Karpas-422 (cell line): ENCODE measurements at places on chromosomes 1 and 21.
A peak's percentile ranks its signal among the peaks of the same experiment; 100 is the strongest.

DNA sequence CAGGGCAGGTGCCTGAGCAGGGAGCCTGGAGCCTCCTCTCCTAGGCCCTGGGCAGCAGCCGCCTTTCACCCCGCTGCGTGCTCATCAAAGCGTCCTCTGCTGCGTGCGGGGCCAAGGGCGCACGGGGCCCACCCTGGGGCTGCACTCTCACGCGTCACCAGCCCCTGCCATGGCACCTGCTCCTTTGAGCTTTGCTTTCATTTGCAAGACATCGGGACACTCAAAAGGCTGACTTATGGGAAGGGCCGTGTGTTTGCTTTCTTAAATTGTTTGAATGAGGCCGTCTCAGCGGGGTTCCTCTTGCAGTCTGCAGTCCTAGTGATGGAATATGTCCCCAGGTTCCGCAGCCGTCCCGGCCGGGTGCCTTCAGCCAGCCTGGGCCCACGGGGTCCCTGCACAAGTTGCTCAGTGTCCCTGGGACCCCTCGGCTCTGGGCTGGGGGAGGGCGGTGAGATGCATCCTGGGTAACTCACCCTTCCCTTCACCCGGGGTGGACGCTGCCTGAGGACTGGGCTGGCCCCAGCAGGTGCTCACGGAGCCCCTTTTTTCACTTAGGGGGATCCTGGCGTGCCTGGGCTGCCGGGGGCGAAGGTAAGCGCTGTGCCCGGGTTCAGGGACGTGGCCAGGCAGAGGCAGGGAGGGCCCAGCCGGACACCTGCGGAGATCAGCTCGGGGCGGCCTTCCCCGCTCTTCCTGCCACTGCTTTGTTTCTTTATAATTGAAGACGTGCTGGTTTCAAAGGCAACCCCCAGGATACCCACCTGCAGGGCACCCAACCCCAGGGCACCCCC, 53.1 kb downstream of the SLC19A1 start:
- no peak overlapping the region for H3K4me3 ChIP-seq
- no peak overlapping the region for H3K27ac ChIP-seq
- DNase-seq: no peak
- peaks cover 5% of the 10 kb centered on the region for H3K4me1 ChIP-seq
- H3K27me3 ChIP-seq: no peaks in the 10 kb centered on the region

GRCh38 chr1:228161362-228161761, 4.2 kb upstream of the IBA57 start:
- no peak overlapping the region for H3K27ac ChIP-seq
- peaks cover 11% of the 10 kb centered on the region for H3K4me1 ChIP-seq
- DNase-seq: no peak
- no peaks in the 10 kb centered on the region for H3K27me3 ChIP-seq
- H3K36me3 ChIP-seq: no peaks in the 10 kb centered on the region

GRCh38 chr1:153958961-153959260, 499 bp upstream of the CRTC2 start:
- H3K4me1 ChIP-seq: peaks cover 57% of the 10 kb centered on the region
- no peak for DNase-seq
- H3K4me3 ChIP-seq: peak overlapping the region; percentile 81; the same call in 1 of the 2 replicates
- H3K27ac ChIP-seq: 0 out of 2 replicates have a peak overlapping the region, but pooled peaks have one; percentile 24
- peaks cover 19% of the 10 kb centered on the region; the same call in 1 of the 2 replicates for H3K36me3 ChIP-seq

GRCh38 chr21:18245464-18245967, 883 bp downstream of the CHODL start:
- no peak overlapping the region for H3K4me3 ChIP-seq
- no peak for DNase-seq
- H3K27me3 ChIP-seq: no peaks in the 10 kb centered on the region
- no peaks in the 10 kb centered on the region for H3K4me1 ChIP-seq
- no peaks in the 10 kb centered on the region for H3K36me3 ChIP-seq

DNA sequence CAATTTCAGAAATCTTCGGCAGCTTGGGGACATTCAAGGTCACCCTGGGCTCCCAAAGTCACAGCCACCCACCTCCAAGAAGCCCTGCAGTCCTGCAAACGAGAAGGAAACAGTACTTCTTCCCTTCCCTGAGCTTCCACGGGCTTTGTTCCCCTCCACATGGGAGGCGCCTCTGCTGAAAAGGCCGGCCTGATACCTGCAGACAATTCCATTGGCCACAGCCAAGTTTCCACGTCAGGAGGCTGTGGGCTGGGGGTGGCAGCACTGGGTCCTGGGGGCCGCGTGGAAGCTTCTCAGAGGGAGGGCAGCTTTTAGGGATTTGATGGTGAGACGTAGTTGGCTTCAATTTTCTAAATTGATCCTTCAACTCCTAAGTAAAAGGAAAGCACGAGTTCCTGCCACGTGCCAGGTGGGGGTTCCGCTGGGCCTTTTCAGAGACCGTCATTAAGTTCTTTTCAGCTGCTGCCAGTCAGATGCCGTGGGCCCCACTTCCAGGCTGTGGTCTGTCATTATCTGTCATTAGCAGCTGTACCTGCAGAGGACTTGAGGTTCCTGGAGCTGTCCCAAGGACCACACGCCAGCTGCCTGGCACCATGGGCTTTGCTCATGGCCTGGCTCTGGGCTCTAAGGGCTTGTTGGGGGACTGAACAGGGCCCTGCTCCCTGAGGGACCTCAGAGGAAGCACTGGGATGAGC, 98.7 kb downstream of the CRYAA start:
- no peak overlapping the region for H3K4me3 ChIP-seq
- no peak overlapping the region for H3K27ac ChIP-seq
- H3K27me3 ChIP-seq: no peaks in the 10 kb centered on the region
- H3K36me3 ChIP-seq: no peaks in the 10 kb centered on the region
- DNase-seq: no peak
- H3K4me1 ChIP-seq: peaks cover 15% of the 10 kb centered on the region

GRCh38 chr1:233114860-233115259, 164.4 kb downstream of the NTPCR start:
- DNase-seq: no peak
- H3K27ac ChIP-seq: no peak overlapping the region
- no peaks in the 10 kb centered on the region for H3K27me3 ChIP-seq

DNA sequence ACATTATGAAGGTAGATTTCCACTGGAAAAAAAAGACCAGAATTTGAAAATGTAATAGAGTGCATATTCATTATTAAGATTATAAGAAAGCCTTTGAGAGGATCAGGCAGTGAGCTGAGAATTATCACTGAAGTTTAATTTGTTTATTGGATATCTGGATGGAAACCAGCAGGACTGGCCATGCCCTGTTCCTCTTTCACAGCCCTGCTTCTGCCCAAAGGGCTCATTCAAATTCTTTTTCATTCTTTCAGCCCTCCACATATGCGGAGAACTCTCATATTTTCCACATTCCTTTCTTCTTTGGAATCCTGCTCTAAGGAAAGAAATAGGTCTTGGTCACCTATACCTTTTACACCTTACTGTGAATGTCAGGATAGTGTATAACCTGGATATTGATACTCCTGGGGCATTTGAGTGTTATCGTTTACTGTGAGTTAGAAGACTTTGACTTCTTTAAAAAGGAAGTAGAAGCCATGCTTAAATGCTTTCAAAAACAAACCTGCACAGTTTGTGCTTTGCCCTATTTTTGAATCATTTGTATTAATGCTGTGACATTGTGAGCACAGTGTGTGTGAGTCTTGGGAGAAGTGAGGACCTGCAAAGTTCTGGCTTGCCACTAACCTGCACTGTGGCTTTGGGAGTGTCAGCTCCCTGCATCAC, 35.5 kb downstream of the ST6GALNAC3 start:
- H3K27me3 ChIP-seq: no peaks in the 10 kb centered on the region
- no peaks in the 10 kb centered on the region for H3K4me1 ChIP-seq
- H3K4me3 ChIP-seq: no peak overlapping the region
- no peak overlapping the region for H3K27ac ChIP-seq

DNA sequence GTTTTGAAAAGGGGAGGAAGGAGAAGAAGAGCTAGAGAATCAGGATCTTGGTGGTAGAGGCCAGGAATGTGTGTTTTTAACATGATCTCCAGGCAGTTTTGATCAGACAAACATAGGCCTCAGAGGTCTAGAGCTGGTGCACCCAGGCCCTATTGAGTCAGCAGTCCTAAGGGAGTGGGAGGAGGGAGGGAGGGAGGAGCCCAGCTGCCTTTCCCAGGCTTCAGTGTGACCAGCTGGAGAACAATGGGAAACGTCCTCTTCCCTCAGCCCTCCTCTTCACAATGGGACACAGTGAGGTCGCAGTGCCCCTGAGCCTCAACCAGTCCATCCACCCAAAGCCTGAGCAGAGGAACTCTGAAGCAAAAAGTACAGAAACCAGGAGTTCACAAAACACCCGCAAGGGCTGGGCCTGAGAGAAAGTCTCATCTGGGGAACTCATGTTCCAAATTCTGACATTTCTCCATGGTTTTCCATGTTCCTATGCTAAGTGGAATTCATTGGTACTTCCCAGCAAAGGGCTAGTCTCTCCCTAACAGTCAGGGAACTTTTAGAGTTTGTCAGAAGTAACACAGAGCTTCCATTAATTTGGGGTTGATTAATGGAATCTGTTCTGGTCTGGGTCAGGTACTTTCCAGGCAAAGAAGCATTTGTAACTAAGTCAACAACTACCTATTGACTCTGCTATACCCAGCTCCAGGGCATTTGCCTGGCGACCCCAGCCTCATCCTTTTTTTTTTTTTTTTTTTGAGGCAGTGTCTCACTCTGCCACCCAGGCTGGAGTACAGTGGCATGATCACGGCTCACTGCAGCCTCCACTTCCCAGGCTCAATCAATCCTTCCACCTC, 37.5 kb downstream of the ELAPOR1 start:
- no peak overlapping the region for H3K4me3 ChIP-seq
- no peak overlapping the region for H3K27ac ChIP-seq
- peaks cover 9% of the 10 kb centered on the region for H3K4me1 ChIP-seq
- H3K36me3 ChIP-seq: no peaks in the 10 kb centered on the region
- no peak for DNase-seq

GRCh38 chr1:244273262-244273844, 178.4 kb downstream of the ADSS2 start:
- no peak overlapping the region for H3K27ac ChIP-seq
- no peak overlapping the region for H3K4me3 ChIP-seq
- no peaks in the 10 kb centered on the region for H3K4me1 ChIP-seq

GRCh38 chr1:198132060-198132781, 24.6 kb upstream of the NEK7 start:
- no peaks in the 10 kb centered on the region for H3K36me3 ChIP-seq
- H3K27ac ChIP-seq: no peak overlapping the region
- no peaks in the 10 kb centered on the region for H3K27me3 ChIP-seq
- H3K4me3 ChIP-seq: no peak overlapping the region

- no peaks in the 10 kb centered on the region for H3K27me3 ChIP-seq
- peaks cover 15% of the 10 kb centered on the region for H3K4me1 ChIP-seq
- DNase-seq: no peak
- no peak overlapping the region for H3K27ac ChIP-seq
- no peaks in the 10 kb centered on the region for H3K36me3 ChIP-seq
Observed at GRCh38 chr1:228079013-228079412, 3.5 kb upstream of the ARF1 start.

- peaks cover 15% of the 10 kb centered on the region for H3K4me1 ChIP-seq
- no peak overlapping the region for H3K4me3 ChIP-seq
- no peak for DNase-seq
- no peaks in the 10 kb centered on the region for H3K36me3 ChIP-seq
- H3K27ac ChIP-seq: no peak overlapping the region
Observed at GRCh38 chr1:46613661-46614603, 2.7 kb downstream of the MOB3C start.

- H3K4me1 ChIP-seq: no peaks in the 10 kb centered on the region
- H3K4me3 ChIP-seq: no peak overlapping the region
- no peak for DNase-seq
- H3K27ac ChIP-seq: no peak overlapping the region
- no peaks in the 10 kb centered on the region for H3K27me3 ChIP-seq
Observed at GRCh38 chr1:23469372-23469982, 14.5 kb downstream of the ASAP3 start.

DNA sequence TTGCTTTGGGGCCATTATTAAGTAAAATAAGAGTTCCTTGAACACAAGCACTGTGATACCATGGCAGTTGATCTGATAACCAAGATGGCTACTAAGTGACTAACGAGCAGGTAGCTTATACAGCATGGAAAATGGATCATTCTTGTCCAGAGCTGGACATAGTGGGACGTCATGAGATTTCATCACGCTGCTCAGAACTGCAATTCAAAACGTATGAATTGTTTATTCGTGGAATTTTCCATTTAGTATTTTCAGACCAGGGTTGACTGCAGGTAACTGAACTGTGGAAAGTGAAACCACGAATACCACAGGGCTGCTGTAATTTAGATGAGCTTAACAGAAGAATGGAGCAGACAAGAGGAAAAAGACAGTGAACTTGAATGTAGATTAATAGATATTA, 38.9 kb downstream of the CCDC18 start:
- H3K36me3 ChIP-seq: peaks cover 23% of the 10 kb centered on the region
- no peaks in the 10 kb centered on the region for H3K4me1 ChIP-seq
- H3K4me3 ChIP-seq: no peak overlapping the region
- no peak overlapping the region for H3K27ac ChIP-seq
- no peaks in the 10 kb centered on the region for H3K27me3 ChIP-seq

DNA sequence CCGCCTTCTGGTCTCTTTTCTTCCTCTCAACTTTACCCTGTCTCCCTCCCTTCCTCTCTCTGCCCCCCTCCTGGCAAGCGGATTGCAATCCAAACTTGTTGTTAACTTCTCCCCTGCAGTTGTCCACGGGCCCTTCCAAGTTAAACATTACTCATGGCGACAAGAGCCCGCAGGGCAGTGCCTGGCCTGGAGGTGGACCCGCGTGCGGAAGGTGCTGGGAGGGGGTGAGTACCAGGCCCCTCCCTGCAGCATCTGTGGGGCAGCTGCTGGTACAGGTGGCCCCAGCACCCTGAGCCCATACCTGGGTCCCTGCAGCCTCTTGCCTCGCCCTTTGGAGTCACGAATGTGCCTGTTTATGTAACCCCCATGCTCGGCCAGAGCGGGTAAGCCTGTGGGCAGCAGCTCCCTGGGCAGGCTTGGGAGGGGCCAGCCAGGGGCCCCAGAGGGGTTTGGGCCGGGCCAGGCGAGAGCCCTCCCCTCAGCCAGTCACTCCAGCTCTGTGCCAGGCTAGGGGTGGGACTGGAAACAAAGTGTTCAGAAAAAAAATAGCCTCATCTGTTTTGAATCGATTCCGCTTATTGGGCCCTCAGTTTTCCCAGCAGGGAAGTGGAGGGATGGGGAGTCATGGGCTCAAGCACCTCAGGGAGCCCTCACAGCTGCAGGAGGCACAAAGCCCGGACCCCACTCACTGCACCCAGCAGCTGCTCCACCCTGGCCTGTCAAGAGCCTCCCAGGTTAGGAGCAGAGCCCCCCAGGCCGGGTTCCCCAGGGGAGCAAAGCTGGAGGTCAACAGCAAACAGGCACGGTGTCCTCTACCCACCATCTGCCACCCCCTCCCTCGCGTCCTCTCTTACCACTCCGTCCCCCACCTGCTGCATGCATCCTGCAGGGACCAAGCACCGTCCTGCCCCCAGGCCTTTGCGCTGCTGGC, 14.0 kb upstream of the FAAP20 start:
- H3K27ac ChIP-seq: no peak overlapping the region
- H3K4me3 ChIP-seq: no peak overlapping the region
- H3K4me1 ChIP-seq: no peaks in the 10 kb centered on the region; the same call in 1 of the 2 replicates
- no peaks in the 10 kb centered on the region for H3K27me3 ChIP-seq
- DNase-seq: no peak
- H3K36me3 ChIP-seq: no peaks in the 10 kb centered on the region

- DNase-seq: no peak
- H3K4me3 ChIP-seq: no peak overlapping the region
- H3K36me3 ChIP-seq: no peaks in the 10 kb centered on the region
- no peak overlapping the region for H3K27ac ChIP-seq
Observed at GRCh38 chr21:33033961-33034413, 8.3 kb downstream of the OLIG2 start.
